ENCODE measurements at places on chromosomes 5 and 9.

DNA sequence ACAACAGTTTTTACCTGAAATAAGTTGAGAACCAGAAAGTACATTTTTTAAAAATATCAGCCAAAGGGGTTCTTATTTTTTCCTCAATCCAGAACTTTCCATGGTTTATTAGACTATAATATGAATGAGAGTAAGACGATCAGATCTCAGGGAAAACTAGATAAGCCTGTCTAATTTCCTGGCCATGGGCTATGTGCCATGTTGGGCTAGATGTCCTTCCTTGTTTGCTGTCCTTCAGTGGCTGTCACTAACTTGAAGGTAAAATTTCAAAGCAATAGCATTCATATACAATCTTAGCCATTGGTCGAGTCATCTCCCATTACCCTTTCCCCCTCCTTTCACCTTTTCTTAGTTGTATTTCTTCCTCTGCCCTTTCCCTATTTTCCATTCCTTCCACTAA lies 179.5 kb upstream of the PPP1R2B start:
- H3K4me1 ChIP-seq: no peaks in the 10 kb centered on the region
- no peak for DNase-seq
- H3K27ac ChIP-seq: no peak overlapping the region
- H3K36me3 ChIP-seq: no peaks in the 10 kb centered on the region
- no peak overlapping the region for H3K4me3 ChIP-seq

GRCh38 chr5:103271570-103272289 lies 13.2 kb downstream of the MACIR start:
- H3K36me3 ChIP-seq: peaks cover 3% of the 10 kb centered on the region
- peaks cover 2% of the 10 kb centered on the region for H3K4me1 ChIP-seq
- DNase-seq: no peak
- H3K27ac ChIP-seq: peak overlapping the region; percentile 49

- H3K4me3 ChIP-seq: no peak overlapping the region
- peaks cover 6% of the 10 kb centered on the region for H3K27me3 ChIP-seq
- H3K36me3 ChIP-seq: no peaks in the 10 kb centered on the region
- no peak for DNase-seq
- no peak overlapping the region for H3K27ac ChIP-seq
- no peaks in the 10 kb centered on the region for H3K4me1 ChIP-seq
Measured at GRCh38 chr9:109907400-109907799, 127.4 kb downstream of the PALM2AKAP2 start.

GRCh38 chr9:134226221-134226930 lies 62.0 kb upstream of the RNU6ATAC start:
- no peak for DNase-seq
- H3K36me3 ChIP-seq: peaks cover 2% of the 10 kb centered on the region
- no peaks in the 10 kb centered on the region for H3K4me1 ChIP-seq
- H3K27me3 ChIP-seq: peaks cover 33% of the 10 kb centered on the region
- H3K4me3 ChIP-seq: no peak overlapping the region

- H3K36me3 ChIP-seq: peaks cover 24% of the 10 kb centered on the region
- no peak overlapping the region for H3K4me3 ChIP-seq
- no peak overlapping the region for H3K27ac ChIP-seq
- no peaks in the 10 kb centered on the region for H3K27me3 ChIP-seq
Measured at GRCh38 chr9:97470076-97470475, 31.4 kb upstream of the TMOD1 start.

- no peak overlapping the region for H3K27ac ChIP-seq
- H3K36me3 ChIP-seq: no peaks in the 10 kb centered on the region
- H3K4me3 ChIP-seq: no peak overlapping the region
- no peaks in the 10 kb centered on the region for H3K4me1 ChIP-seq
- H3K27me3 ChIP-seq: no peaks in the 10 kb centered on the region
Measured at GRCh38 chr9:108136656-108137055, 647.1 kb upstream of the KLF4 start.

DNA sequence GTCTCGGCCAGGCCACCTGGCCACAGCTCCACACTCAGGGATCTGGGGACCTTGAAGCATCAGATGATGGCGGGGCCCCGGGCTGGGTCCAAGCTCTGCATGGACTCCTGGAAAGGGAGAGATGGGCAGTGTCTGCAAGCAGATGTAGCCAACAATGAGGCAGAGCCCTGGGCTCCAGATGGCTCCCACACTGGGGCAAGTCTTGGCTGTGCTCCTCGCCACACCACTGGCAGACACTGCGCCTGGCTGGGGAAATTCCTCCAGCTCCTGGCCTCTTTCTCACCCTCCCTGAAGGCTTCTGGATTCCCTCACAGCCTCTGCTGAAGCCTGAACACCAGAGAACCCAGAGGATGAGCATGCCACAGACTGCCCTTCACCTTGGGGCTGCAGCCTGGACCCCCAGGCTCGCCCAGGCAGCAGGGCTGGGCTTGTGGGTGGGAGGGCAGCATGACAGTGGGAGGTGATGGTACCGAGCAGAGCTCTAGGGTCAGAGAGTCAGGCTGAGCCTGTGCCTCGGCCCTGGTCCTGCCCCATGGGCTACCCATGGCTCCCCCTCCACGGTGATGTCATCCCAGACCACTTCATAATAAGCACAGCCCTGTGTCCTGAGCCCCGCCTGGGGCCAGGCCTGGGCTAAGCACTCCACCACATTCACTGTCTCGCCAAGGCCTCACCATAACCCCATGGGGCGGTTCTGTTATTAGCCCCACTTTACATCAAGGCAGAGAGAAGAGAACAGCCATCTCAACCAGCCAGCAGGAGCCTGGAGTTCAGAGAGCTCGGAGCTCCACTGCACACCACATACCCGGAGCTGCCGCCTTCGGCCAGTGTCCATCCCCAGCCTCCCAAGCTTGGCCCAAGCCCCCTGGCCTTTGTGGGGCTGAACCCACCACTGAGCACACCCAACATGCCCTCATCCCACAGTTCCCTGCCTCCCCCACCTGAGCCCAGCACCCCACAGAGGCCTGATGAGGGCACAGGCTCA lies 62.2 kb upstream of the ADAMTS2 start:
- no peak overlapping the region for H3K4me3 ChIP-seq
- no peaks in the 10 kb centered on the region for H3K27me3 ChIP-seq
- no peaks in the 10 kb centered on the region for H3K36me3 ChIP-seq
- DNase-seq: no peak

GRCh38 chr5:134651531-134651930 lies 2.9 kb downstream of the SEC24A start:
- H3K27ac ChIP-seq: no peak overlapping the region
- H3K4me3 ChIP-seq: no peak overlapping the region
- no peaks in the 10 kb centered on the region for H3K27me3 ChIP-seq
